ENCODE measurements at places on chromosomes 16 and 17. TPM values are rescaled to one million over a fixed set of nuclear protein-coding genes. Genes with fewer than 3 reads are reported as not detected.

OTOA gene
- 0.68 TPM for total RNA-seq

TNRC6C gene
- total RNA-seq: 29.7 TPM

AATK gene
- total RNA-seq: 6.6 TPM

TEKT1 gene
- 1.4 TPM for total RNA-seq

TERB1 gene
- total RNA-seq: not detected

DNA sequence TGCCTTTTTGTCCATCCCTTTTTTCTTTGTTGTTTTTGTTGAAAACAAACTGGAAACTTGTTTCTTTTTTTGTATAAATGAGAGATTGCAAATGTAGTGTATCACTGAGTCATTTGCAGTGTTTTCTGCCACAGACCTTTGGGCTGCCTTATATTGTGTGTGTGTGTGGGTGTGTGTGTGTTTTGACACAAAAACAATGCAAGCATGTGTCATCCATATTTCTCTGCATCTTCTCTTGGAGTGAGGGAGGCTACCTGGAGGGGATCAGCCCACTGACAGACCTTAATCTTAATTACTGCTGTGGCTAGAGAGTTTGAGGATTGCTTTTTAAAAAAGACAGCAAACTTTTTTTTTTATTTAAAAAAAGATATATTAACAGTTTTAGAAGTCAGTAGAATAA is 4.9 kb downstream of the SOX9 start:
- peak overlapping the region; percentile 86 for H3K27ac ChIP-seq
- no peaks in the 10 kb centered on the region for H3K27me3 ChIP-seq
- H3K4me3 ChIP-seq: no peak overlapping the region

DNA sequence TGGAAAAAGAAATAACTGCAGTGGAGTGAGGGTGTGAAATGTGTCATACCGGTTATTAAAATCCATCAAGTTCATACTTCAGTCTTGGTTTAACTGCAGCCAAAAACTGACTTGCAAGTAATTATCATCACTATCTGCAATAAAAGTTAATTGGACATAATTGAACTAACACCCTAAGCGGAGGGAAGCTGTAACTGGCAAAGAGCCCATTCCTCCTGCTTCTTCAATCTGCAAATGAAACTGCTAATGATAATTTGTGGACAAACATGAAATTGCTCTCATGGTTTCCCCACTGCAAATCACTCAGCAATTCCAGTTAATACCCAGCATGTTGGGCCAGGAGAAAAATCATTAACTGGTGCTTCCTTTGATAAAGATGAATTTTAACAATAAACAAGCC is 46.5 kb downstream of the FAM222B start:
- no peak overlapping the region for H3K27ac ChIP-seq
- no peak for DNase-seq
- H3K4me1 ChIP-seq: no peaks in the 10 kb centered on the region
- H3K27me3 ChIP-seq: no peaks in the 10 kb centered on the region

Measured in prostate gland (tissue), 2 donors.